Dermis blood vessel endothelial cell (primary cell): ENCODE measurements at places on chromosomes 1 and 21. TPM values are rescaled to one million over a fixed set of nuclear protein-coding genes. Genes with fewer than 3 reads are reported as not detected.
A peak's percentile ranks its signal among the peaks of the same experiment; 100 is the strongest.

Gene FCRL3
- not detected in 2 replicates for total RNA-seq

Gene AADACL4
- total RNA-seq = not detected in 2 replicates

Gene INSRR
- not detected in 2 replicates for total RNA-seq

Gene CELA2A
- total RNA-seq = not detected in 2 replicates

Gene TMPRSS3
- 0.05 TPM in 1 of 2 replicates, not detected in the other for total RNA-seq

Gene TEKT2
- total RNA-seq = 0.14 and 0.68 TPM in 2 replicates

Gene OPTC
- not detected in 2 replicates for total RNA-seq

Gene HSPG2
- 1,406 and 1,997 TPM in 2 replicates for total RNA-seq

Gene ZNF593OS
- not detected in 2 replicates for total RNA-seq

GRCh38 chr1:154941333-154942013 is 5.0 kb upstream of the PMVK start:
- peak; percentile 17 for DNase-seq

- DNase-seq = no peak
Observed at GRCh38 chr1:170545476-170545875, 13.5 kb downstream of the GORAB start.

DNA sequence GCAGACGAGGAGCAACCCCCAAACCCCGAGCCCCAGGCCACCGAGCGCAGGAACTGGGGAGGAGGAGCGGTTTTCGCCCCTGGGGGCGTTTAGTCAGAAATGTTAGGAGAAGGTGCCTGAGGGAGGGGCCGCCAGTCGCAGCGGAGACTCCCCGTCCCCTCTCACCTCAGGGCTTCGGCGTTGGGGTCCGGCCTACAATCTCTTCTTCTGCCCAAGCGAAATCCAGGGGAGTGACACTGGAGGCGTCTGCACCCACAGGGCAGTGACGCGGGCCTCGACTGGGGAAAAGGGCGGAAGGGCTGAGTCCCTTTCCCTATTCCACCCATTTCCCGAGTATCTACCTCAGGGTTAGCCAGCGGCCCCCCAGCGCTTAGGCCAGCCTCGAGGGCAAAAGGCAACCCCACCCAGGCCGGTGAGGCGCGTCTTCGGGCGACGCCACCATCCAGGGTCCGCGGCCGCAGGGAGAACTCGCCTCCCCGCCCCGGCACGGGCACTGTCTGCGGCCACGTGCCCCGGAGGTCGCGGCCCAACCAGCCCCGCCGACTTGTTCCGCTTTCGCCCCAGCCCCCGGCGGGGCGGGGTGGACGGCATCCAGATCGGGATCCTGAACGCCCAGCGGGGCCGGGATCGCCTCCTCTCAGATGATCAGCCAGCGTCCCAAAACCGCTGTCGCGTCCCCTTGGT is 118.7 kb upstream of the BARHL2 start:
- no peak for DNase-seq

DNA sequence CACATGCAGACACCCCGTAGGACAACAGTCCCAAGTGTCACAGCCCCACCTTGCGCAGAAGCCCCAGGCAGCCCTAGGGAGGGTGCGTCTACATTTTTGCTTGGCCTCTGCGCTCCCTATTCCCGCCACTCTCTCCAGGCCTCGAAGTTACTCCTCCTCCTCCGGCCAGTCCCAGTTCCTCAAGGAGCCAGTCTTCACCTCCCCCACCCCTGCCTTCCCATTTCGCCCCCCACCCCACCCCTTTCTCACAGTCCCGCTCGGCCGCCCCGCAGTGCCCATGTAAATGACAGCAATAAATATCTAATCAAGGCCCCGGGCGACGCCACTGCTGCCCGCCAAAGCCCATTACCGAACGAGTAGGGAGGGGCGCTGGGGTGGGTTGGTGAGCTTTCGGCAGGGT is 3.2 kb downstream of the DMBX1 start:
- DNase-seq = no peak

GRCh38 chr1:209132736-209133467 is 450.6 kb upstream of the CAMK1G start:
- no peak for DNase-seq

DNA sequence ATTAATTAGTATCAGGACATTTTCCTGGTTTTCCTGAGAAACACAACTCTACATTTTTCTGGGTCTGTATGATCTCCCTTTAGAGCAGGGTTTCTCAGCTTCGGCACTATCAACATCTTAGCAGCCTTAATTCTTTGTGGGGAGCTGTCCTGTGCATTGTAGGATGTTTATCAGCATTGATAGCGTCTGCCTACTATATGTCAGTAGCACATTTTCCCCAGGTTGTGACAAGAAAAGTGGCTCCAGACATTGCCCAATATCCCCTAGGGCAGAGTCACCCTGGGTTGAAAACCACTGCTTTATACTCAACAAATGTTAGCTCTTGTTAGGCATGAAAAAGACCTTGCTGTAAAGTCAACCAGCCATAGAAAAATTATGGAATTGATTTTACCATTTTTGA is 195.1 kb upstream of the FMN2 start:
- no peak for DNase-seq

DNA sequence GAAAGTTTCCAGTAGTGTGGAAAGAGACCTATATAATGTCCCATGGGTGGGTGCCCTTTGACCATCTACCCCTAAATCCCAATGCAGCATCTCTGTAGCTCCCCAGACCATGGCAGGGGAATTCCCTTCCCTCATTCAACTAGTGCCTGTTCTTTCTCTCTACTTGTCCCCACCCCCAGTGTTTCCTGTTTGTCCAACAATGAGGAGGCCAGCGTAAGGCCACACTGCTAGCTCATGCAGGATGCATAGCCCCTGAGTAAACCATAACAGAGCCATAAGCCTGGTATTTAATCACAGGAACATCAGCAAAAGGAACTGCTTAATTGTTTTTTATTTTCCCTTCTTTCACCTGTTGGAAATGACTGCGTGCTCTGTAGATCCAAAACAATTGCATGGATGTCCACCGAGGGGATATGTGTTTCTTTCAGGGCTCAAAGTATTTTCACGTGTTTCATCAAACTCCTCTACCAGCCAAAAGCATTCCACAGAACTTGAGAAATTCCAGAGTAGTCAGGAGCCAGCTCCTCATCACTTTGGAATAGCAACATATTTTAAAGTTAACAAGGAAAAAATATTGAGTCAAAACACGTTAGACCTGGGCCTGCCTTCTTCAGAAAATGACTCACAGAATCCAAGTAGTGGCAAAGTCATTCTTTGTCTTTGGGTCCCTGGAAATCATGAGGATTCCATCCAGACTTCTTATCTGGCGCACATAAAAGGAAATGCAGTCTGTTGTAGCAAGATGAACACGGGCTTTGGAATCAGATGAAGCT is 162.5 kb upstream of the SGIP1 start:
- peak; percentile 94 for DNase-seq

- peak; percentile 82 for DNase-seq
Observed at GRCh38 chr1:28078680-28079626, 9.5 kb downstream of the EYA3 start.

GRCh38 chr1:226695335-226695900 is 43.7 kb downstream of the ITPKB start:
- no peak for DNase-seq

GRCh38 chr1:245520611-245521010 is 365.8 kb downstream of the KIF26B start:
- no peak for DNase-seq

DNA sequence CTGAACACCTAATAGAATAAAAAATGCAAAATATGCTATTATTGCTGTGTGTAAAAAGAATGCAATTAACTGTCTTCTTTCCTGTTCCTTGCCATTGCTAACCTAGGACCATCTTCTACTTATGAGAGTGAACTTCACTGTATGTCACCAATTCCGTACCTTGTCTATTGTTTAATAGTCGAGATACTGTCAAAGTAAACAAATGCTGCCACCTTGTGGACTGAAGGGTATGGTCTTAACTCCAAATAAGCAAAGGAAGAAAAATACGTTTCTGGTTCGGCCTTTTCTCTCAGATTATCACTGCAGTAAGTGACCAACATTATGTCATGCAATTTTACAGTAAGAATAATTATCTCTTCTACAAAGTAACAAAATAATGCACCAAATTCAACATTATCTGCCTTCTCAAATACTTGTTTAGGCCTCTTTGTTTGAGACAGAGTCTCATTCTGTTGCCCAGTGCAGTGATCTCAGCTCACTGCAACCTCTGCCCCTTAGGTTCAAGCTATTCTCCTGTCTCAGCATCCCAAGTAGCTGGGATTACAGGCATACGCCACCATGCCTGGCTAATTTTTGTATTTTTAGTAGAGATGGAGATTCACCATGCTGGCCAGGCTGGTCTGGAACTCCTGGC is 133.4 kb downstream of the COP1 start:
- peak; percentile 89 for DNase-seq

- DNase-seq = no peak
Observed at GRCh38 chr1:156191292-156191964, 2.5 kb upstream of the SLC25A44 start.

- DNase-seq = no peak
Observed at GRCh38 chr1:117162816-117163215, 41.3 kb upstream of the TRIM45 start.

DNA sequence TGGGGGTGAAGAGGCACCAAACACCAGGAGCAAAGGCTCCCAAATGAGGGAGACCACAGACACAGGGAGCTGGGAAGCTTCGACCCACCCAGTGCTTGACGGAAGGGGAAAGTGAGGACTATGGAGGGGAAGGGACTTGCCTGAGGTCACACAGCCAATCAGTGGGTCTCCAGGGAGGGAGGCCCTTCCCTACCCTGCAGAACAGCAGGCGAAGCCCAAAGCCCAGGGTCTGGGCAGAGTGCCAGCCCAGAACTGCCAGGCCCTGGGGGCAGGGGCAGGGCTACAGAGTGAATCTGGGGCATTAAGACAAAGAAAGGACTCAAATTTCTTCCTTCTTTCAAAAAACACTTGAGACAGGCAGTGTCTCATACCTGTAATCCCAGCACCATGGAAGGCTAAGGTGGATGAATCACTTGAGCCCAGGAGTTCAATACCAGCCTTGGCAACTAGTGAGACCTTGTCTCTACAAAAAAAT is 45.5 kb upstream of the ECE1 start:
- DNase-seq = no peak

GRCh38 chr1:180644526-180645192 is 12.8 kb downstream of the XPR1 start:
- DNase-seq = no peak
